ENCODE measurements at places on chromosomes 5 and 9.
A peak's percentile ranks its signal among the peaks of the same experiment; 100 is the strongest.

- peak; percentile 96 for DNase-seq
Observed at GRCh38 chr5:72288924-72289323, 31.1 kb downstream of the MRPS27 start.

GRCh38 chr9:132214027-132214622, 52.3 kb downstream of the NTNG2 start:
- DNase-seq, result peak; percentile 74

DNA sequence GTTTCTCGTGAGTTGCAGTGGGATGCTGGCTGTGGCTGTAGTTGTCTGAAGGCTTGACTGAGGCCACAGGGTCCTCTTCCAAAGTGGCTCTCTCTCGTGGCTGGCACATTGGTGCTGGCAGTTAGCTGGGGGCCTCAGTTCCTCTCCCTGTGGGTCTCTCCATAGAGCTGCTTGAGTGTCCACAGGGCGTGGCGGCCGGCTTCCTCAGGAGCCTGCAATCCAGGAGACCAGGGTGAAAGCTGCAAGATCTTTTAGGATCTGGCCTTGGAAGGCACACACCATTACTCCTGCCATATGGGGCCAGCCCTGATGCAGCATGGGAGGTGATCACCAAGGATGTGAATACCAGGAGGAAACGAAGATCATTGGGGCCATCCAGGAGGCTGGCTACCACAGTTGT, 41.1 kb downstream of the ANKRD33B start:
- DNase-seq, result no peak

DNA sequence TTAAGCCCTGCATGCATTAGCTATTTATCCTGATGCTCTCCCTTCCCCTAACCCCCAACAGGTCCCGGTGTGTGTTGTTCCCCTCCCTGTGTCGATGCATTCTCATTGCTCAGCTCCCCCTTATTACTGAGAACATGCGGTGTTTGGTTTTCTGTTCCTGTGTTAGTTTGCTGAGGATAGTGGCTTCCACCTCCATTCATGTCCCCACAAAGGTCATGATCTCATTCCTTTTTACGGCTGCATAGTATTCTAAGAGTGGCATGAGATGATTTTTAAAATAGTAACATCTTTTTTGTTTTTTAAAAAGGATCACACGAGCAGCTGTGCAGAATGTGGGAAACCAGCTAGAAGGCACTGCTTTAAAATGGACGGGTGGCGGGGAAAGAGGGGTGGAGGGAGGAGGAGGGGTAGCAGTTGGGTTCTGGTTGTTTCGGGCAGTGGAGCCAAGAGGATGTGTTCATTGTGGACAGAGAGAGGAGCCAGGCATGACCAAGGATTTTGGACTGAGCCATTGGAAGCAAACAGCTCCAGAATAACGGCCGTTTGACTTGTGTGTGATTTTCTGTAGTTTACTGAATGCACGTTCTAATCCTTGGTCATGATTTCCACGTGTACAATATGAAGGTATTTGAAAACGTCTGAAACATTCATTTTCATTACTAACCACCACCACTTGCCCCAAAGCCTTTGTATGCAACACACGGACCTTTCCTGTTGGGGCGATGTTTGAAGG, 1.7 kb upstream of the TENT4A start:
- peak; percentile 37 for DNase-seq

- DNase-seq, result peak; percentile 62
Observed at GRCh38 chr5:10760096-10760920, 726 bp downstream of the DAP start.

DNA sequence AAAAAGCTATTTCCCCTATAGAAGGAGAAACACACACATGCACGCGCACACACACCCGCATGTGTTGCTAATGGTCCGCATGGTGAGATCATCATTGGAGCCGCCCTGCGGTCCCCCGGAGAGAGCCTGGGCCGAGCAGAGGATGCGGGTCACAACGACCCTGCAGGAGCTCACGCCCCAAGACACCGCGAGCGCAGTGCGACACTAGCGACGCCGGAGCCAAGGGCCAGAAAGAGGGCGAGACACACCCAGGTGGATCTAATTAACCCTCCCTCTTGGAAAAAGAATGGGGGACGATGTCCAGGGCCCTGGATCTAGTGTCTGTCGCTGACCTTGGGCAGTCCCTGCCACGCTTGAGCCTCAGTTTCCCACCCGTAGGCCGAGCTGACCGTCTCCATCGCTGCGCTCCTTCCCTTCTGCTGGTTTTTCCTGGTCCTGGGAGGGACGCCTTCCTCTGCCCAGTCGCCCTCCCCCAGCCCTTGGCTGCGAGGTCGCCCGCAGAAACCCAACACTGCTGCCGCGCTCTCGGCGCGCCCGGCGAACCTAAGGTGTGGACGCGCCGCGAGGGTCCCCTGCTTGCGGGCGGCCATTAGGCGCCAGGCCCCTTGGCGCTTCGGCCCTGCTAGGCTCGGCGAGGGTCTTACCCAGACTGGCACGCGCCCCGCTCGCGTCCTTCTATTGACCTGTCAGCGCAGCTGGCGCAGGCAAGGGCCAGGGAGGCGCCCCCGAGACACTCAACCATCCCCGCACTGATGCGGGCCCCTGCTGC, 47.5 kb upstream of the RNF20 start:
- DNase-seq, result peak; percentile 68

- no peak for DNase-seq
Observed at GRCh38 chr5:118554981-118555380, 433.4 kb downstream of the DTWD2 start.

DNA sequence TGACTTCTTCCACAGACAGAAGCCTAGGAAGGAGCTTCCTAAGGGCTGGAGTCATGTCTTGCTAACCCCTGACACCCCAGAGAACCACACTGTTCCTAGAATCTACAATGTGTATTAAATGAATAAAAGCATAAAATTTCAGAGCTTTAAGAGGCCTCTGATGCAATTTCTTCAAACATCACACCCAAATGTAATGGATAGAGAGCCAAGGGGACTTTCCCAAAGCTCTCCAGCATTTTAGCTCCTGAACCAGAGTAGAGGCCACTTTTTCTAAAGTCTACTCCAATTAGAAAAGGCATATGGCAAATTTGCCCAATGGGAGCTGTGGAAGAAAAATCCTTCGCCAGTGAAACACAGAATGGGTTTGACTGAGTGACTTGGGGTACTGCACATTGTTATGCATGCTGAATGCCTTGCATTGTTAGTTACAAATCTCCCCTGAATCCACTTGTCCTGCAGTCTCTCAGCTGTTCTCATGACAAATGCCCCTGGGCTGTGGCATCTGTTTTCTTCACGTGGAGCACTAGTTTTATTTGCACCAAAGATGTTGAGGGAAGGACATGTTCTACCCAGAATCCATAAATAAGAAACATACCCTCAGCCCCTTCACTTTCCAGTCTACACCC, 334.0 kb downstream of the ASTN2 start:
- no peak for DNase-seq

GRCh38 chr9:100170556-100170955, 71.5 kb downstream of the INVS start:
- DNase-seq, result no peak

DNA sequence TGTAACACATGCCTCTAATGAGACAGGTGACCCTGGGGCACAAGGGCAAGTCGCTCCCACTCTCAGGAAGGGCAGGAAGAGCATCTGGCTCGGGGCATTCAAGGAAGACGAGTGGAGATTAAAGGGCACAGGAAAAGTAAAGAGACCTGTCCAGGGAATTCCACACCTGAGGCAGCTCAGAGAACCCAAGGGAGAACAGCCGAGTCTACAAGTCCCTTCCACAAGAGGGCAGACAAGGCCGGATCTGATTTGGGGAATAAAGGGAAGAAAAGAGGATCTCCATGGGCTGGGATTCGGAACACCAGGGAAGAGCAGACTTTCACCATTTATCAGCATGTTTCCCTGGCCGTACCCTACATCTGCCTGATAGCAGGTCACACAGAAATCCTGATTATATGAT, 28.1 kb downstream of the GPX3 start:
- DNase-seq, result no peak

DNA sequence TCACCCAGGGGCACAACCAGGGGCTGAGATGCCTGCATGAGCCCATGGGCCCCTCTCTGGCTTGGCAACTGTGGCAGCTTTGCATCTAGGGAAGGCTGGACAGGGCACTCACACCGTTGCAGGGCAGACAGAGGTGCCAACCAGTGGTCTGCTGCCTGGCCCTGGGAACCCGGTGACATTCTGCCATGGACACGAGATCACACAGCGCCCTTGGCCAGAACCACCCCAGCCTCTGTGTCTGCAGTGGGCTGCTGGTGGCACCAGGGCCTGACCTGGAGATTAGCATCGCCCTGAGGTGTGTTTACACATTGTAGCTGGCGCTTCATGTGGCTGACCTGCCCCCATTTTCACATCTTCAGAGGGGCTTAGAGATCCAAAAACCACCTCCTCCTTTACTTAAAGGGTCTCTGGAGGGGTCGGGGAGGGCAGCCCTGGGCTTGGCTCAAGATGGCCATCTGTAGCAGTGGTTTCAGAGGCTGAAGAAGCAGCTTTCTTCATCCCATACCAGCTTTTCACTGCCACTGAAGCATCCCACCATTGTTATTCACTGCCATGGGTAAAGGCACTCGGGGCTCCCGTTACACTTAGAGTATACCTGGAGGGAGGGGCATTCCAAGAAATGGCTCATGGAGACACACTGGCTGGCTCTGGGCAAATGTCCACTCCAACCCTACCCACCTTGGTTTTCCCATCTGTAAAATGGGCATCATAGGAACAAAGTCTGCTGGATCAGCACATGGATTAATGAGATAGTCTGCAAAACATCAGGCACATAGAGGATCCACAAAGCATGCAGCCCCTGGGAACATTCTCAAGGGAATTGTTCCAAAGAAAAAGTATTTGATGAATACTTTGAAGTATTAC, 11.4 kb downstream of the DCANP1 start:
- DNase-seq, result no peak

DNA sequence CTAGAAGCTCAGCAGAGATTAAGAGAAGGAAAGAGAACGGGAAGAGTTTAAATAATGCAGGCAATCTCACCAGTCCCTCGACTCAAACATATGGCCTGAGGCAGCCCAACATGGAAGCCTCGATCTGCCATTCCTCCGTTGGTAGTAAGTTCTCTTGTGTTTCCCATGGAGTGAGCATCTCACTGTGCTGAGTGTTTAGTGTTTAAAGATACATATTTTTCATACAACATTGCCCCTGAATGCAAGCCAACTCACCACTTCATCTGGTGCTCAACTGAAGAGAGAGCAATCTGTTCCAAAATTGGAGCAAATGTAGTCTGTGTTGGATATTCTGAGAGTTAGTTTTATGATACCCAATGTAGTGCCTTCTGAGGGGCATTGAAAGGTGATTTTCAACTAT, 171.5 kb upstream of the ATP10B start:
- DNase-seq, result no peak

GRCh38 chr9:128792134-128792533, 5.1 kb downstream of the TBC1D13 start:
- no peak for DNase-seq

- DNase-seq, result no peak
Observed at GRCh38 chr9:113964495-113965170, 88.5 kb downstream of the ZNF618 start.

- no peak for DNase-seq
Observed at GRCh38 chr5:59035681-59036080, 452.8 kb downstream of the RAB3C start.

DNA sequence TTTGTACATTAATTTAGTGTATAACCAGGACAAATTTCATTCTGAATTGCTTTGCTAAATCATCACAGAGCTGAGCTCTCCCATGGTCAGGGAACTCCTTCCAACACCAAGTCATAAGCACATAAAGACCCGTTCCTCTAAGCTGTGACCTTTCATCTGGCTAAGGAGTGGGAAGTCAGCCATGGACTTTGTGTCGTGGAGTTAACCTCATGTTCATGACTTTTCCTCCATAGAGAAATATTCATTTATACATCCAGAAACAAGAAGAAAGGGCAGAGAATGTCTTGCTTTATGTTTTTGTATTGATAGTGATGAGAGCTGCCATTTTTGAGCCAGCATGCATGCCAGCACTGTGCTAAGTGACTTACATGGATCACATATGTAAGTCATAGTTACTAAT, 97.5 kb downstream of the INIP start:
- DNase-seq, result no peak

DNA sequence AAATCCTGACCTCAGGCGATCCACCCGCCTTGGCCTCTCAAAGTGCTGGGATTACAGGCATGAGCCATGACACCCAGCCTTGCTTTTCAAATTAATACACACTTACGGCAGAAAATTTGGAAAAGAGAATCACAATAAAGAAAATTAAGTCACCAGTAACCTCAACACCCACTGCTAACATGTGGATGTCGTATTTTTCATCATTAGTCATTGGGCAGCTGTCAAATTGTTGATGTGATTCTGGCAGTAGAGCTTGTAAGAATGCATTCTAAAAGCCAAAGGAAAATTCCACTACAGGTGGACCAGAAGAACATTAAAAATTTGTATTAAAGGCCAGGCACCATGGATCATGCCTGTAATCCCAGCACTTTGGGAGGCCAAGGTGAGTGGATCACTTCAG, 237.3 kb upstream of the TUT7 start:
- DNase-seq, result no peak

- no peak for DNase-seq
Observed at GRCh38 chr5:172606156-172606785, 34.8 kb upstream of the NEURL1B start.

GRCh38 chr5:59366784-59367183, 526.7 kb downstream of the PDE4D start:
- DNase-seq, result no peak

GRCh38 chr5:73424556-73424977, 24.0 kb downstream of the FOXD1 start:
- no peak for DNase-seq

GRCh38 chr5:71969460-71969859, 137.8 kb upstream of the MAP1B start:
- no peak for DNase-seq

GRCh38 chr5:105931881-105932421, 1738.8 kb downstream of the EFNA5 start:
- no peak for DNase-seq

DNA sequence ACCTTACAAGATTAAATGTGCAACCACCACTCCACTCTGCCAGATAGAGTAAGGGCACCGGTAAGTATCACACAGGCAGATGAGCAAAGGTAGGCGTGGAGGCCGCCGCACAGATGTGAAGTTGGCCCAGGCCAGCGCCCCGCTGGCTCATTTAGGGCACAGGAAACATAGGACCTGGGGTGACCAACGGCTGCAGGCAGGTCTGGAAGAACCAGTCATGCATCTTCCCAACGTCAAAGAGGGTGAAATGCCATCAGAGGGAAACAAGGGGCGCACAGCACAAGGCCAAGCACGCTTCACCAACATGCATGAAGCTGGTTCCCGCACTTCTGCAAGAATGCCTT, 31.7 kb upstream of the SLC6A3 start:
- DNase-seq, result no peak

- peak; percentile 42 for DNase-seq
Observed at GRCh38 chr9:90307167-90307833, 335.3 kb downstream of the DIRAS2 start.

DNA sequence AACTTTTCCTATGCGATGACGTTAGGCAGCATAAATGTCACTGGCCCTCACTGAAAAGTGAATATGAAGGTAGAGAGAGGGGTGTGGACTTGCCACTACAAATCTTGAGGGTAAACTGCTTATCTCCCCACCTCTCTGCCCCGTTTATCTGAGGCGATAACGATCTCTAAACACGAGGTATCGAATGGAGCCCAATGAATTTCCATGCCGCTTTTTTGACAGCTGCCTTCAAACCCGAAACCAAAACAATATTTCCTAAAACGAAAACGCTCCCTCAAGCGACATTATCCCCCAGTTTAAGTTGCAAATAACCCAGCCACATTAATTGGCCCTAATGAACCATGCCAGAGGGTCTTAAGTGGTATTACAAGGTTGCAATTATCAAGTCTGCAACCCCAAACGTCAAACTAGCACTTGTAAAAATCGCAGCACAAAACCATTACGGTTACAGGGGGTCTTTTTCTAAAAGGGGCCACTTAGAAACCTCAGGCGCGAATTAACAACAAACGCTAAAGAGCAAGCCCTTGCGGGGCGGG, 1.4 kb downstream of the NR3C1 start:
- DNase-seq, result peak; percentile 26
